ENCODE measurements at places on chromosomes 1 and 21.

- no peak for DNase-seq
Observed at GRCh38 chr21:32181457-32181856, 97.4 kb downstream of the MIS18A start.

DNA sequence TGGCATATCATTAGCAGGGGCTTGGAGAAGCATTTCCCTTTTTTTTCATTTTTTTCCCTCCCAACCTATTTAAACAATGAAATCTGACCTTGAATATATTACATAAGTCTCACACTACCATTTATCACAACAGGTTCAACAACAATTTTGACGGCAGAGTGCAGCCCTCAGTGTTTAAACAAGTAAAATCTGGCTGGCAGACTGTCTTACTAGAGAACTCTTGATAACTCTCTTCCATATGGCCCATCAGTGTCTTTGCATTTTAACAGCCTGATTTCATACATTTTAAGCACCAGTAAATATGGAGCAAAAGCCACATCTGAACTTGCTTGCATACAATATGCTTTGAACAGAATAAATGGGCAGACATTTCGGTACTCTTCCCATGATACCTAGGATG lies 213.0 kb downstream of the KCTD3 start:
- DNase-seq, result no peak

DNA sequence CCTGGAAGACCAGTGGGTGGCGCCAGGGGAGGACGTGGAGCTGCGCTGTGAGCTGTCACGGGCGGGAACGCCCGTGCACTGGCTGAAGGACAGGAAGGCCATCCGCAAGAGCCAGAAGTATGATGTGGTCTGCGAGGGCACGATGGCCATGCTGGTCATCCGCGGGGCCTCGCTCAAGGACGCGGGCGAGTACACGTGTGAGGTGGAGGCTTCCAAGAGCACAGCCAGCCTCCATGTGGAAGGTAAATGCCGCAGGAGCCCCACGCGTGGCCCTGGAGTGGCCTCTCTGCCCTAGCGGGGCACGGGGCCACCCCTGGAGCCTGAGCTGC lies 75.2 kb downstream of the OBSCN start:
- no peak for DNase-seq

DNA sequence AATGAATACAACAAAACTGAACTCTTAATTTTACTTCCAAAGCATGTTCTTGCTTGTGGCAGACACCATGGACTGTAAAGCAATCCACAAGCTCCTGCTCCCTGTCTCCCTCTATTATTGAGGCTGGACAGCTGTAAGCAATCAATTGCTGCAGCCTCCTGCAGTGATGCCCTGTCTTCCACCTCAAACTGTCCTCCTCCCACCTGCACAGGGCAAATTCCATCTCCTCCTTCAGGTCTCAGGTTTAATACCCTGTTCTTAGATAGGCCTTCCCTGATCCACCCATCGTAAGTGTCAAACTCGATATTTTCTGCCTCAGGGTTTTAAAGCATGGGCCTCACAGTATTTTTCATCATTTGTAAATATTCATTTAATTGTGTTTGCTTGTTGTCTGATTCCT lies 81.8 kb downstream of the LYST start:
- DNase-seq, result no peak

DNA sequence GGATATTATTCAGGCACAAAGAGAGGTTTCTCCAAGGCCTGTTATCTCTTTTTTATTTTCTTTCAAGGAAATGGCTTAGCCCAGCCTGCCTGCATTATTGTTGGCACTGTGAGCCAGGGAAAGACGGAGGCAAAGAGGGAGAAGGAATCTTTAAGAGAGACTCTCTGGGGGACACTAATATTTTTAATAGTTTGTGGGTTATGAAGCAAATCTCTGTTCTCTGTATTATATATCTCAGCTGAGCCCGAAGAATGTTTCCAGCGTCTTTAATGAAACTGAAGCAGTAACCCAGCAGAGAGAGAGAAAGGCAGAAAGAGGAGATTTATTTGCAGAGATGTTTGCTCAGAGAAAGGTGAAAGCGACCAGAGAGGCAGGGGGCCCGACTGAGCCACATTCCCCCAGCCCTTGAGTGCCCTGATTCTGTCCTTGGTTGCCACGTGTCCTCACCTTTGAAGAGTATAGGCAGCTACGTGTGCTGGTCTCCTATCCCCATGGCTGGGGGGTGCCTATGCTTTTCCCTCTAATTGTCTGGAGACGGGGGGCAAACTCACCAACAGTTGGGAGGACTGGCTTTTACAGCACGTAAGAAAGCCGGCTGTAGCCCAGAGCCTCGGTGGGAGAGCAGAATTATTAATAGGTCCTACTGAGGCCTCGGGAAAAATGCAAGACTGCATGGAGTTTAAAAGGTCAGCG lies 166.4 kb downstream of the TRABD2B start:
- DNase-seq, result no peak

DNA sequence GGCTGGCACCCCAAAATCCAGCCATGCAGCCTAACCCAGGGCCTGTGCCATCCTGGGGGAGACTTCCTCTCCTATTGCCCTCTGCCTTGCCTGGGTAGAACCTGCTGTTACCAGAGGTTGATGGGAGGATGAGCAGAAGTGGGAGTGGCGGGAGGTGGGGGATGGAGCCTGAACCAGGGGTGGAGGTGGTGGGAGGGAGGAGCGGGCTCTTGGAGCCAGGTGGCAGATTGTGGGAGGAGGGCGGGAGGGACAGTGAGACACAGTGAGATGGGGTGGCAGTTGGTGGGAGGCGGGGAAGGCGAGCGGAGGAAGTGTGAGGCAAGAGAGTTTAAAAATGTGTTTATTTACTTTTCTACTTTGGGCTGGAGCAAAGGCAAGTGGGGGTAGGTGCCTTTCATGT lies 87.3 kb downstream of the KCNJ6 start:
- DNase-seq, result no peak

GRCh38 chr1:168427051-168427450 lies 116.7 kb downstream of the XCL2 start:
- no peak for DNase-seq

GRCh38 chr1:56135069-56135863 lies 444.1 kb downstream of the PLPP3 start:
- DNase-seq, result no peak

DNA sequence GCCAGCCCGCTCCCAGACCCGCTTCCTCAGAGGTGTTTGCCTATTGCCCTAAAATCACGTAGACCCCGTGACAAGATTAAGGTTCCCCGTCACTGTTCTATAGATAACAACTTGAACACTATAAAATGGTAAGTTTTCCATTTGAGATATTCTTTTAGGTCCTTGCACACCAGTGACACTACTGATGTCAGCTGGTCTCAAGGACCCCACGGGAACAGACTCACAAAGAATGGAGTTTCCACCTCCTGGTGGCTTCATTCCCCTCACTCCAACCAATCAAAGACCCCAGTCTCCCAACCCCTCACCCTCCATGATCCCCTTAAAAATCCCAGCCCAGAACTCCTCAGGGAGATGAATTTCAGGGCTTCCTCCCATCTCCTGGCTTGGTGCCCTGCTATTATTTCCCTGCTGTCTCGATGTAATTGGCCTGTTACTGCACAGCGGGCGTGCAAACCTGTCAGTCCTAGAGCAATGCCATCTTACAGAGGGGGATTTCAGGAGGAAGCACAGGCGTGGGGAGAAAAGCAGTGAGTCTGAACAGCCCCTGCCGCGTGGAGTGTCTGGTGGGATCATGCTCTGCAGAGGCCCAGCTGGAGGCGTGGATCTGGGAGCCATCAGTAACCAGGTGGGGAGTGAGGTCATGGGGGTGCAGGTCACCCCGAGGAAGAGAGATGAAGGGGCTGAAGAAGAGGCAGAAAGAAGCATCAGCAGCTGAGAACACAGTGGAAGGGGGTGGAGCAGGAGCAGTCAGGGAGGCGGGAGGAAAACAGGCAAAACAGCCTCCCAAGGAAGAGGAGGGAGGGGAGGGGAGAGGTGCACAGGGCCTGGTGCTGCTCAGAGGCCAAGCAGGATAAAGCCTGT lies 35.1 kb upstream of the LBR start:
- no peak for DNase-seq

GRCh38 chr1:16631248-16632043 lies 18.1 kb upstream of the NBPF1 start:
- no peak for DNase-seq

DNA sequence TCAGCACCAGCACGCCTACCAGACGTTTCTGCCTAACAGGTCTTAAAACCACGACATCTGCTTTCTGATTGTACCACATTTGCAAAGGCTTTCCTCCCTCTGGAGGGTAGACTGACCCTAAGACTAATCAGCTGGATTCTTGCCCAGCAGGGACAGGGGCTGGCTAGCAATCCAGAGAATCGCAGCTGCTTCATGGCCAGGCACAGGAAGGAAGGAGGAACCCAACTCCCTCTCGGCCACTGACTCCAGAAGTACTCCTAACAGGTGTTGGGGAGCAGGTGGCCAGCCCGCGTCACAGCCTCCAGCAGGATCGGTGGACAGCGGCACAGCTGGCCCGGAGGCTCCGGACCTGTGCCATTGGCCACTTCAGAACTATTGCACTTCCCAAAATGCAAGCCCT lies 180.8 kb downstream of the NPHP4 start:
- no peak for DNase-seq

DNA sequence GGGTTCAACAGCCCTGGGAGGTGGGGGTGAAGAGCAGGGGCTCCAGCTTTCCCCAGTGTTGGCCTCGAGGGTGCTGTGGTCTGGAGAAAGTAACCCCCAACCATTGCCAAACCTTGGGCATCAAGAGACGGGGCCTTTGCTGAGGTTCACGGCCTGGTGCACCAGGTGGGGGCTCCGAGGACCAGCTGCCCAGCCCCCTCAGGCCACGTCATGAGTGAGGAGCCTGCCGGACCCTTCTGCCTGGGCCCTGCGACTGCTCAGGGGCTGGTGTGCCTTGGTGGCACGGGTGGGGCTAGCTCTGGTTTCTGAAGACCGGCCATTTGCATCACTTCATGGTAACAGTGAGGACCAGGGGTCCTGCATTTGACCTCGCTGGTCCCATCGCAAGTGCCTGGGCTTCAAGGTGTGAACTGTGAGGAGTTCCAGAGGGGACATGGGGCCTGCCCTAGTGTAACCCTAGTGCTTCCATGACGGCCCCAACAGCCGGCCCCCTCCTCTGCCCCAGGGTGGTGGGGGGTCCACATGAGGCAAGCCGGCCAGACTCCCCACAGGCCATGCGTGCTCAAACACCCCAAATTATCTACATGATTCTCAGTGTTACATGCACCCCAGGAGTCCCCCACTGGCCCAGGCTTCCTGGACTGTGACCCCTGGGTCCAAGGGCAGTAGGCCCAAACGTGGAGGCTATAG lies 13.5 kb downstream of the MORN1 start:
- no peak for DNase-seq

DNA sequence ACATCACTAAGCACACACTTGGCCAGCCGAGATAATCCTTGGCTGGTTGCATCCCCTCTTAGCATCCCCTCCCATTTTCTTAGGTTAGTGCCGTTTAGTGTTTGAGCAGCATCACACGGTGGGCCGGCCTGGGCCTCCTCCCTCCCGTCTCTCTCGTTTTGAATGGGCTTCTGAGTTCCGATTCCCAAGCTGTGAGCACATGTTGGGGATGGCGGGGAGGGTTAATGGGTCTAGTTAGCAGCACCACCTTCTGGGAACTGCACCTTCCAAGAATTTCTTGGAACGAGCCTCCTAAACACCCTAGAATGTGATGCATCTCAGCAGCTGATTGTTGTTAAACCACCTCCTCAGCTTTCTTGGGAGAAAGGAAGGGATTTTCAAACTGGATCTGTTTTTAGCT lies 73.3 kb downstream of the CNIH3 start:
- no peak for DNase-seq

- no peak for DNase-seq
Observed at GRCh38 chr1:206691604-206692003, 6.9 kb downstream of the MAPKAPK2 start.

DNA sequence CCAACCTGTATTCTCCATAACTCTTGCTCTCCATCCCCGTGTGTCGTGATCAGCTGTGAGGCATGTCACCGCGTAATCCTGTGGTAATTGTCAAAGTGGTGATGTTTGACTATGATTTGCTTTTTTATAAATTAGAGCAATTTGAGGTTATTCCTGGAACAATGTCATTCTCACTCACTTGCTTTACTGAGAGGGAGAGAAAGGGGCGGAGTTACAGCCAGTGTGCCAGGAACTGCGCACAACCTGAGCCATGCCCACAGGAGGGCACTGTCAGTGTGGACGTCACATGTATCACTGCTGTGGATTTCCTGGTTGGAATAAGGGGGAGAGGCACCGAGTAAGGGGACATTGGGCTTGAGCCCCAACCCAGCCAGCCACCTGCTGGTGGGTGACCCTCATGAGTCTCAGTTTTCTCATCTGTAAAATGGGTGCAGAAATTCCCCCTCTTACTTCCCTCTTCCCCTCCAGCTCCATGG lies 6.9 kb downstream of the ADGRB2 start:
- no peak for DNase-seq

DNA sequence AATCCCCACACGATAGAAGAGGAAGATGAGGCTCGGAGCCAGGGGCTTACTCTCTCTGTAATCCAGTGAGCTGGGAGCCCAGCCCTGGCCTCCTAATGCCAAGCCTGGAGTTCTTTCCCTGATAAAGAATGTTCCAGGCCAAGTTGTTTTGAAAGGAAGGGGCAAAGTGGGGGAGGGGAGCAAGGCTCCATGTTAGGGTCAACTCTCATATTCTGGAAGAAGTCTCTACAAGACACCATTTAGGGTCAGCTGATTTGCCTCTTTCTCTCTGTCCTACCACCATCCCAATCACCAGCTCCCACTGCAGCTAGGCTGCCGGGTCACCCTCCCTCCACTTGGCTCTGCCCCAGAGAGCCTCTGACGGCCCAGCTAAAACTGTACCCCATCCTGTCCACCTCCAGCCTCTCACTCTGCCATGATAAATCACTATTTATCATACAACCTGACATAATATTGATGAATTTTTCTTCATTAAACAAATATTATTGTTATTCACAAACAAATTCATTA lies 95.0 kb downstream of the GLIS1 start:
- no peak for DNase-seq

GRCh38 chr1:157844089-157844830 lies 2.7 kb upstream of the CD5L start:
- DNase-seq, result no peak

DNA sequence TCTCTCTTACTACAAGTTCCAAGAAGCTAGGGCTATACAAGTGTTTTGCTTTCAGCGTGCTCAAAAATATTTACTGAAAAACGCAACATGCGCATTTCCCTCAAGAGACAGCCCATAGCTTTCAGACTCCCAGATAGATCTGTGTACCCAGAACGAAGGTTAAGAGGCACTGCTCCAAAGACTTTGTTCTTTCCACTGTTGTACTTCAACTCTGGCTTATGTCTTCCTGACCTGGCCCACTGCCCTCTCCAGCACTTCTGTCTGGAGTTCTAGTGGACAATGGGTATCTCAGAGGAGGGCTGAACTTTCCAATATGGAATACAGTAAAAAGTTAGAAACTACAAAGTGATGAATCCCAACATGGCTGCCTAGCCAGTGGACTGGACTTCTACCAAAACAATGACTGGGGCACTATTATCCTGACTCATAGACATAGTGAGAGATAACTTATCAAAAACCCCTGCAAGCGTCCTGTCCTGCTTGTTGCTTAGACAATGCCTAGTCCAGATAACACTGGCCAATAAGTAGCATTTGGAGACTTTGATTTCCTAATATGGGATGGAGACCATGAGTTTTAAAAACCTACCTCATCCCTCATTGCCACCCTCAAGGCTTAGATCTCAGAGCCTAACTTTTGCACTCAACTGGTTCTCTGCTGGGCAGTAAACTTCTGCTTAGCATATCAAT lies 8.8 kb upstream of the ADAR start:
- DNase-seq, result no peak
